ENCODE measurements at places on chromosomes 16 and 17.

DNA sequence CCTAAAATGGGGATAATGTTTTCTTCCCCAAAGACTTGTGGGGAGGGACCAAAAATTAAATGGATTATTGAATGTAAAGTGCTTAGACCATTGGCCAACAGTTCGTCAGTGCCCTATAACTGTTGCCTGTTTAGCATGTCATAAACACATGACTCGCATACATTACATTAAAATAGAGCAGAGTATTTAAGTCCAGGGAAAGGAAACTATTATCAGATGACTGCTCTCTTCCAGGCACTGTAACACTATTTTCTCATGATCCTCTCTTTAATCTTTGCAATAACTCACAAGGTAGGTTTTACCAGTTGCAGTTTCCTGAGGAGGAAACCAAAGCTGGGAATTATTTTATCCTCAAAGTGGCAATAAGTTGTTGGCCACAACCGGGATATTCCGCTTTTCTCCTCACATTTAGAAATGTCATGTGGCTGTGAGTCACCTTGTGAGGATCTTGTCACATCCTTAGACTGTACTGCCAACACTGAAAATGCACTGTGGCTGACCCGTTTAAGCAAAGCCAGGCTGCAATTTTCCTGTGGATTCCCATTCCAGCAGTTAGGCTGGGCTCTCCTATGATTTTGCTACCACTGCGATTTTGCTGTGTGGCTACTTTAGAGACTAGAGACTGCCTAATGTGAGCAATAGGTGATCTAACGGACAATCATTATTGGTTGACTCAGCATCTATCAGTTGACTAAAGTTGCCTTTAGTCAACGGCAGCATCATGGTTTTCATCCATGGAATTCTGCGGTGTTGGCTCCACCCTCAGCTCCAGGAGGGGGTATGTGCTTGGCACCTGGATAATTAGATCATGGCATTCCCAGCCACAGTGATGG lies 58.3 kb upstream of the DHX40 start:
- no peak for DNase-seq

DNA sequence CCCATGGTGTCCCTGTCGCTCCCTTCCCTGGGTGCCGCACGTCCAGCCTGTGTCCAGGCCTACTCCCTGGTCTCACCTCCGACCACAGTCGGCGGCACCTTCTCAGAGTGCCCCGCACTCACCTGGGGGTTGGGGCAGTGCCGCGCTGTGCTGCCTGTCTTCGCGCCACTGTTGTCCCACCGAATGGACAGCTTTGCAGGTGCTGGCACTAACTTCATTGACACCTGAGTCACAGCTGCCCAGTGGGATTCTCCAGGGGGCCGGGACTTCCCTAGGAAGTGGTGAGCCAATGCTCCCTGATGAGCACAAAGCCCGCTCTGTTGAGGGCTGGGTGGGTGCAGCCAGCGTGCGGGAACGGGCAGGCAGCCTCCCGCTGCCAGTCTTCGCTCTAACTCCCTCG lies 24.3 kb upstream of the DBNDD1 start:
- no peak for DNase-seq

- no peak for DNase-seq
Measured at GRCh38 chr17:2709183-2709661, 2.3 kb downstream of the CLUH start.

DNA sequence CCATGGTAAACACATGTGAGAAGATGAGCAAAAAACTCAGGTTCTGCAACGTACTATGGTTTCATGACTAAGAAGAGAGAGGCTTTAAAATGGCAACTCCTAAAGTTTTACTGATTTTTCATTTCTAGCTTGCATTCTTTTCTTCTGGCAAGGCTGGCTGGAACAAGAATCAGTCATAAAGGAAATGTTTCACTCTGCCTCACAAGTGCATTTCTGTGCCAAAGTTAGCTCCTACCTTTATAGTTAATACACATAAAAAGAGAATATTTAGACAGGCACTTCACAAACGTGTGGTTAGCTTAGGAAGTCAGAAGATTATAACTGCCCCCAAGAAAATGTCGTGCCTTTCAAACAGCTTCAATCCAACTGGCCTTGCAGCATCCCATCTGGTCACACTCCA lies 417.1 kb upstream of the CDH11 start:
- DNase-seq: no peak

GRCh38 chr17:42872251-42872965 lies 21.4 kb downstream of the AOC3 start:
- no peak for DNase-seq

DNA sequence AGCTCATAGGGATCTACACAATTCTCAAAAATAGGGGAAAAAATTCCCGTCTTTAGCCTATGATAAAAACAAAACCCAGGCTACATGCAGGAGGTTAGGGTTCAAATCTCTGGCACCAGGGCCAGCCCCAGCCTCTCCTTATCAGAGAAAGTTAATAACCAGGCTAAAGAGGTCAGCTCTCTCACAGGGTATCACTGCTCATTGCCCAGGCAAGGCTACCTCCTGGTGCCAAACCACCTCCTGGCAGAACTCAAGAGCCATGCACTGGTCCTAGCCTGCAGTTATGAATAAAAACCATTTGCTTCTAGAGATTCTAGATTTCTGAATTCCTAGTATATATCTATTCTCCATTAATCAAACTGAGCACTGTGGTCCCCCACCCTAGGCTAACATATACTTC lies 65.8 kb downstream of the CREBBP start:
- no peak for DNase-seq

GRCh38 chr16:74583926-74584666 lies 22.8 kb downstream of the GLG1 start:
- DNase-seq: no peak

GRCh38 chr16:49876716-49877129 lies 20.8 kb upstream of the ZNF423 start:
- DNase-seq: peak; percentile 70

DNA sequence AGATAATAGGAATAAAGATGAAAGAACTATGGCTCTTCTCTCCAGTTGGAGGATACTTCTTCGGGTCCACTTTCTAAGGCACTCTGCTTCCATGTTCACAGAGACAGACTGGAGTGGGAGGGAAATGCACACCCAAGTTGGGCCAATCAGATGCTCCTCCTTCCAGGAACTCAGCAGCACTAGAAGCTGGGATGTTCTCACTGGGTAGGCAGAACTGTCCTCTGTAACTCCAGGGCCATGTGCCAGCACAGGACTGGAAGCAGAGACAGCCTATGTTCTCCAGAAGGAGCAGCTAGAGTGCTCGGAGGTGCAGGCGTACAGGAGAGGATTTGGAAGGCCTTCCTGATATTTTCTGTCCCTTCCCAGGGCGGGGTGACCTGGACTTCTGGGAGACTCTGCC lies 49.9 kb upstream of the SREBF1 start:
- no peak for DNase-seq

GRCh38 chr17:55969562-55970324 lies 183.5 kb upstream of the ANKFN1 start:
- no peak for DNase-seq

- DNase-seq: no peak
Measured at GRCh38 chr17:64250233-64250835, 12.7 kb downstream of the TEX2 start.

GRCh38 chr17:68567035-68567434 lies 34.1 kb downstream of the FAM20A start:
- no peak for DNase-seq

- no peak for DNase-seq
Measured at GRCh38 chr17:63278728-63279442, 167.2 kb downstream of the CYB561 start.

GRCh38 chr16:35425270-35425669 lies 1965.9 kb downstream of the TP53TG3F start:
- no peak for DNase-seq

DNA sequence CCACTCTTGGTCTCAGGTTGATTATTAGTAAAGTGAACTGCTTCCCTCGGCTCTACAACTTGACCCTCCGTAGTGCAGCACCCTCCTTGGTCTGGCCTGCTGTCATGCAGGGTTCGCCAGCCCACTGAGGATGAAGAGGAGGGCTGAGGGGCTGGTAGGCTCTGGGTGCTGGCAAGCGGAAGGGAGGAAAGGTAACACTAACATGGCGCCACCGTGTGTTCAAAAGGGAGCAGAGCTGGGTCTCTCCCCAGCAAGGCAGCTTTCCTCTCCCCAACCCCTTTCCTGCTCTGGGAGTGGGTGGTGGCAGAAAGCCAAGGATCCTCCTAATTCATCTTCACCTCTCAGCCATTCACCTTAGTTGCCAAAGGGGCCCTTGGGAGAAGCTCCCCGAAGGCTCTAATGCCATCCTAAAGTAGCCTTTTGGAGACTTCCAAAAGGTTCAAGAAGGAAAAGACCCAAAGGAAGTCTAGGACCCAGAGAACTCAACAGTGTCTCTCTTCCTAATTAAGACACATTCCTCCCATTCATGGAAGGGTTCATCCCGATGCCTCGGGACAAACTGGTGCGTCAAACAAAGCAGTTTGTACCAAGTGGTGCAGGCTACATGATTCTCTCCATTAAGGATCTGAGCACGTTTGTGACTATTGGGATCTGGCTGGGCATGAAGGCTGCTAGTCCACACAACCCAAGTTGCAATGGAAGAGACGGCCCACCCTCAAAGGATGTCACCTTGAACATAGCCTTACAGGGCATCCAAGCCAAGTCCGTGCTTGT lies 90.8 kb upstream of the TOB1 start:
- DNase-seq: peak; percentile 72

GRCh38 chr16:74111456-74111982 lies 185.1 kb upstream of the PSMD7 start:
- peak; percentile 12 for DNase-seq

DNA sequence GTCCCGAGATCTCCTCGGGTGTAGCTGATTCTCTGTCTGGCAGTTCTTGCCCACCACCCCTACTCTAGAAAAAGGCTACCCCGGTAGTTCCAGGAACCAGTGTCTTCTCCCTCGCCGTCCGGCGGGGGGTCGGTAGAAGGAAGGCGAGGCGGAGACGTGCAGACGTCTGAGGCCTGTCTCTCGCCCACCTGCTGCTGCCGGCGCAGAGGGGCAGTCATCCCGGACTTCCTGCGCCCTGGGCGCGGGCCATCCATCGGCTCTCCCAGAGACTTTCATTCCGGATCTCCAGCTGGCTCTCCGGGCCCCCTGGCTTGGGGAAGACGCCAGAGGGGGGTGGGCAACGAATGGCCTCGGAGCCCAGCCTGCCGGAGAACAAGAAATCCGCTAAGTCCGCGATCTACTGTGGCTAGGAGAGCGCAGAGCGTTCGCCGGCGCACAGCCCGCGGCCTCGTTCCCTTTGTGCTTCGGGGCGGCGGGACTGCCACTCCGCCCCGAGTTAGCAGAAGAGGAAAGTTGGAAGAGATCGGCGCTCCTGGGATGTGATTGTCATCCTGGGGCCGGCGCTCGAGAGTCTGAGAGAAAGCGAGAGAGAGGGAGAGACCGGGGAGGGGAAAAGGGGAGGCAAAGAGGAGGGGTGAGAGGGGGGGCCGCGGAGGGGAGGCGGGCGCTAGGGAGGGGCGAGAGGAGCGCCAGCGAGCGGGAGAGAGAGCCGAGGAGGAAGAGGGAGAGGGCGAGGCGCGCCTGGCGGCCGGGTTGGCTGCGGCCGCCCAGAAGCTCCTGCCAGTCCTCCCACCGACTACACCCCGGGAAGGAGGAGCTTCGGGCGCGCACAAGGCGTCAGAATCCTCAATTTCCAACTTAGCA lies at the start of gene IRX5:
Gene IRX5, plus strand, starts transcription at position 861 of the 864 bp plus-strand sequence. CDS start 334 bp downstream, outside the sequence.
- peak; percentile 70 for DNase-seq

- no peak for DNase-seq
Measured at GRCh38 chr16:22347100-22347820, 27.2 kb downstream of the CDR2 start.

DNA sequence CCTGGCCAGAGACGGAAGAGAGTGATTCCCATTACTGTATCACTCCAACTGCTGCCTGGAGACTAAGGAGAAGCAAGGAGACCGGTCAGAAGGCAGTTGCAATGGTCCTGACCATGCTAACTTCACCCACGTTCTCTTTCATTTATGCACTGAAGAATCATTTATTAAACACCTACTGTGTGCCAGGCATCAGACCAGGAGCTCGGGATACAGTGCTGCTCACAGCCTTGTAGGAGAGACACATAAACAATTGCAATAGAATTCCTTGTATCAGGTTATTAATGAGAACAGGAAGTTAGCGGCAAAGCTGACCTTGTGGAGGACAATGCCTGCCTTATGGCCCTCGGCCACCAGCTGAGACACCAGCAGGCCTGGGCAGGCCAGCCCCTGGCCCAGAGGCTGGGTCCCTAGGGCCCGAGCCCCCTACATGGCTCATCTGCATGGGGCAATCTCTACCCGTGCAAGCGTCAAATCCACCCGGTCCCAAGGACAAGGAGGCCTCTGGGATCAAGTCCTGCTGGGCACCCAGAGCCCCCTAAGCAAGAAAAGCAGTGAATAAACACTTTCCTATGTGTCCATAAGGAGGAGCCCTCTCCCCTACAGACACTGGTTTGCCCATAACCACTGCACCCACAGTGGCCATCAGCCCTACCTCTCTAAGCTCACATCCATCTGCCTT lies 8.6 kb upstream of the ENPP7 start:
- no peak for DNase-seq

- no peak for DNase-seq
Measured at GRCh38 chr16:14275934-14276333, 204.8 kb downstream of the MRTFB start.

GRCh38 chr16:70675851-70676513 lies 9.9 kb downstream of the MTSS2 start:
- DNase-seq: no peak

Data from stimulated activated CD4-positive, alpha-beta T cell treated with anti-CD3 and anti-CD28 coated beads, Interleukin-15, amount 100 ng/mL, for 24 hours (primary cell).